Hematopoietic multipotent progenitor cell (in vitro differentiated cells): ENCODE measurements at places on chromosomes 7 and 10.
A peak's percentile ranks its signal among the peaks of the same experiment; 100 is the strongest.

DNA sequence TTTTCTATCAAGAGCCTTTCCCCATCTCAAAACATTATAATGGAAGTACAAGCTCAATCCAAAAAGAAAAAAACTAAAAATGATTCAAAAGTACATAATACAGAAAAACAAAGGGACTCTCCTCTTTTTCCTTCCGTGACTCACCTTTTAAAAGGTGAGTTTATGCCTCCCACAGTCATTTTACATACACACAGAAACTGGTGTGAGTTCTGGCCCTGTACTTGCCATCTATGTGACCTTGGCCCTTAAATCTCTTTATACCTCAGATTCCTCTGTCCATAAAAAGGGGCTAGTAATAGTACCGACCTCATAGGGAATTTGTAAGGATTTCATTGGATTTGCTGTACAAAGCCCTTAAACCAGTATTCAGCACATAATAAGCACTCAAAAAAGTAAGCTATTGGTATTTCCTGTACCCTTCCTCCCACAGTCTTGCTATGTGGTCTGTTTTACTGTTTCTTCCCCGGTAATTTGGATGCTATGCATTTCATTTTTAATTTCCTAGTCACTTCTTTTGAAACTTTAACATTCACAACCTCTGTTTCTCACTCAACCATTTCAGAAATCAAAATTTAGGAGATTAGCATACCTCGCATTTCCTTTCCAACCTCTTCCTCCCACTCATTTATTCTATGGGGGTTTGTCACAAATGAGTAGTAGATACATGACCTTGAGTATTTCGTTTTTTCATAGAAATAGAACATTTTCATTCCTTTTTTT is 39.0 kb downstream of the STK17A start:
- no peak for DNase-seq

DNA sequence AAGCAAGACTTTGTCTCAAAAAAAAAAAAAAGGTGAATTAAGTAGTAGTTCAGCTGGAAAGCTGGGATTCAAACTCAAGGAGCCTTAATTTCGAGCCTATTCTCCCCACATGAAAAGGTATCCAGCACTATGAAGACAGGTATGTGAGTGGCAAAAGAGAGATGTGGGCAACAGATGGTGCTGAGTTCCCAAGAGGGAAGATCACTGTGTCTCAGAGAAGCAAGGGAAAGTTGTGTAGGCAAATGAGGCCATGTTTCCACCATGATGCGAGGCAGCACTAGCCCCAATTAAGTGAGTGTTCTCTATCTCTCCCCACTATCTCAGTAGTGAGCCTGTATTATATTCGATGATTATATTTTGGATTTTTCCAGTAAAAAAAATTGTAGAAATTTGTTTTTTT is 19.8 kb upstream of the ST7 start:
- no peak for DNase-seq

DNA sequence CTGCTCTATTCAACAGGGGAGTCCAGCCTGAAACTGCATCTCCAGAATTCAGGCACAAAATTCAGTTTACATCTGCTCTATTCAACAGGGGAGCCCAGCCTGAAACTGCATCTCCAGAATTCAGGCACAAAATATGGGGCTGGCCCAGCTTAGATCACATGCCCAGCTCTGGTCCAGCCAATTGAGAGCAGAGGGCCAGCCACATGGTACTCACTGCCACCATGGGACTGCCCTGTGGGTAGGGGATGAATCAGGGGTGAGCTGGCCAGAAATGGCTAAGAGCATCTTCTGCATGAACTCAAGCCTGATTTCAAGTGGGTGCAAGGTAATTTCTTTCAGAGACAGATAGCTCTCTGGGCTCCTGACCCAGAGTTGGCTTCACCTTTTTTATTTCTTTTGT is 156.6 kb upstream of the LYZL2 start:
- no peak for DNase-seq

DNA sequence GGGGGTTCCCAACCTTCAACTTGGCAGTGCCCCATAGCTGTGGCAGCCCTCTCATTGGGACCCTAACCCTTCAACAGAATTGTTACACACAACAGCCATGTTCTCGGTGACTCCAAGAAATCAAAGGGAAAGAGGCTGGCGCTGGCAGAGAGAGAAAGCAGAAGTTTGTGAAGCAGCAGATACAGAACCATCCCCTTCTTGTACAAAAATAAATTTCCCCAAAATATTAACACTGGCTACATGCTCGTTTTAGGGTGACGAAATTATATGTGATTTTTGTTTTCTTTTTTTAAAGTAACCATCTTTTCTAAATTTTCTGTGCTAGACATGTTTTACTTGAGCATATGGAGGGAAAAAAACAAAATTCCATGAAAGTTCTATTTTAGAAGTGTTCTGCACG is 45.2 kb upstream of the SAMD8 start:
- DNase-seq: no peak

GRCh38 chr10:24947304-24948097 is 4.9 kb downstream of the PRTFDC1 start:
- DNase-seq: no peak

- no peak for DNase-seq
These were observed 51.2 kb downstream of the ST8SIA6 start for GRCh38 chr10:17403161-17403560.

DNA sequence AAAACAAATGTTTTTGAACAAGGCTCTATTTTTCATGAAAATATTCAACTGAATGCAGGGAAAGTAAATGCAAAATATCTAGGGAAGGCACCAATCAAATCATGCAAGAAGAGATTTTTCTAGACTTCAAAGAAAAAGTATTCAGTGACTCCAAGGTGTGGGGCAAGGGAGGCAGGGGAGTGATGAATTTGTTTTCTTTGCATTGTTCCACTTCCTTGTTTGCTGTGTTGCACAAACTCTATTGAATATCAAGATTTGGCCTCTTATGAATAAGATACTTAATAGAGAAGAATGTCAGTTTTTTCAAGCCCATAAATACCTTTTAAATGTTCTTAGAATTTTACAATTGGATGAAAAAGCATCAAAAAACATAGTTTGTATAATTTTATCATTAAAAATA is 26.4 kb downstream of the STEAP1 start:
- DNase-seq: no peak

DNA sequence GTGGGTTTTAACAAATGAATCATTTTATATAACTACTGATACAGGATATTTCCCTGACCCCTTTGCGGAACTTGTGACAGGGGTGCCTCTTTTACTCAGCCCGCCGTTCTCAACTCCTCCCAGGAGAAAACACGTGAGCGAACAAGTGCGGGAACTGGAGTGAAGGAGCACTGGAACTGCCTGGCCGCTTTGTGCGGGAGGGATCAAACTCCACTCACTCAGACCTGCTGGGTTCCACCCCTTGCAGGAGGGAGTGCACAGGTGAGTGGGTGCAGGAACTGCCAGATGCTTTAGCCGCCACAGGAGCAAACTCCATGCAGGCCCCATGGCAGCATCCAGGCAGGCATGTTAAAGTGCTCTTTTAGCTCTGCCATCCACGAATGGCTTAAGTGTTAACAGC is 513.4 kb upstream of the GRM3 start:
- no peak for DNase-seq

GRCh38 chr10:74488907-74489306 is 337.5 kb upstream of the KAT6B start:
- no peak for DNase-seq

DNA sequence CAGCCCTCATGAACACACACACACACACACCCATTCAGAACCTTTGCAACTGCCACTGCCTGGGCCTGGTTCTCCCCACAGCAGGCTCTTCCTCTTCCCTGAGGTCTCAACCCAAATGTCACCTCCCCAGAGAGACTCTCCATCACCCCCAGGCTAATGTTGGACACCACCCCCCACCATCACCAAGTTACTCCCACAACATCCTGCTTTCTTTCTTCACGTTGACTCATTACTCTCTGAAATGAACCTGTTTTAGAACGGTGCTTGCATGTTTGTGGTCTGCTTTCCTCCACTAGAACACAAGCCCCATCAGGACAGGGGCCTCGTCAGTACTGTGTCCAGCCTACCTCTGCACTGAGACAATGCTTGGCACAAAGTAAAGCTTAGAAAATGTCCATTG is 16.0 kb downstream of the AFAP1L2 start:
- DNase-seq: no peak

DNA sequence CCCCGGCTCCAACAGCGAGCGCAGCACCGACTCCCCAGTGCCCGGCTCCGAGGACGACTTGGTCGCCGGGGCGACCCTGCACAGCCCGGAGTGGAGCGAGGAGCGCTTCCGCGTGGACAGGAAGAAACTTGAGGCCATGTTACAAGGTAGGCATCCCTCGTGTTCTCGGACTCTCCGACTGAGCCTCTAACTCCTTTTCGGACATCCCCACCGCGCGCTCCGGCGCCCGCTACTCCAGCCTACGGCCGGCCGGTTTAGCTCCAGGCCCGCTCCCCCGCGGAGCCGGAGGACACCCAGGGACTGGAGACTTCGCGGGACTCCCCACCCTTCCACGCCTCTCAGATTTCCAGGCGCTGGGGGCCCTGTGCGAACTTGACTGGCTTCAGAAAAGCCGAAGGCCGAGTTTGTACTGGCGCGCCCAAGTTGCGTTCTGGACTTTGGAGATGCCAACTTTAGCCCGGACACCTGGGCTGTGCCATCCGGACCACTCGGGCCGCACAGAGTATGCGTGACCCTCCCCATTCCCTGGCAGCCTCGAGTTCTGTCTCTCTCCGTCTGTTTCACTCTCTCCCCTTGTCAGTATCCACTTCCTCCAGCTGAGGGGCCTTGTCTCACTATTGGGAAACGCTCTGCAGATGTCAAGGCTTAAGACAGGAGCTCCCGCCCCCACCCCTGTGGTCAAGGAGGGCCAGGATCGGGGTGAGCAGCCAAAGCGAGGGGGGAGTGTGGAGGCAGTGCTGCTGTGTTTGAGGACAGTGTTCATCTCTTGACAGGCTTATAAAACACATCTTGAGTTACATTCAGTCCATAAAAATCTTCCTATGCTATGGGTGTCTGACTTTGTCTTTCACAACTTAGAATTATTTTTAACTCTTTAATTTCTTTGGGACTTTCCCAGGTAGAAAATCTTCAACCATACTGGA is 777 bp downstream of the BICC1 start:
- peak; percentile 5 for DNase-seq

- no peak for DNase-seq
These were observed 8.0 kb upstream of the CDH23 start for GRCh38 chr10:71388583-71389310.

DNA sequence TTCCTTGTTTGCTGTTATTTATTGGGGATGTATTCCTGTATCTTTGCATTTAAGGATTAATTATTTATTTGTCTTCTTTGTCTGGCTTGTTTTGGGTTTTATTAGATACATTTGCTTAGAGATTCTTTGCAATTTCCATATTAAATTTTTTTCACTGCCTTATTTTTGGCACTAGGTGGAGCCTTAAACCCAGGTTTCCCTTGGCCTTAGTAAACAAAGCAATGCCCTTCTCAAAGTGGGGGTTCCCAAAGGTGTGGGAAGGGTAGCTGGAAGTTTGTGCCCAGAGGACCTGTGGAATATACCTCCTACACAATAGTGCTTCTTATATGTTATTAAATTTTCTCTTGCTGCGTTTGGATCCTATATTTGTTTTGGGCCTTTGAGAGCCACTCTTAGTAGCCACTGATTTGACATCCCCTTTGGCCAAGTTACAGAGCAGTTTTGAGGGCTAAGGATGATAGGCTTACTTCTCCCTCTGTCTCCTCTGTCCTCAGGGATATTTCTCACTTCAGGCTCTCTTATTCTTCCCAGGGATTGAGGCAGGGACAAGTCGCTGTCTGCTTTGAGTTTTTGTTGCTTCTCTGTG is 162.3 kb downstream of the ITGB1 start:
- peak; percentile 46 for DNase-seq

DNA sequence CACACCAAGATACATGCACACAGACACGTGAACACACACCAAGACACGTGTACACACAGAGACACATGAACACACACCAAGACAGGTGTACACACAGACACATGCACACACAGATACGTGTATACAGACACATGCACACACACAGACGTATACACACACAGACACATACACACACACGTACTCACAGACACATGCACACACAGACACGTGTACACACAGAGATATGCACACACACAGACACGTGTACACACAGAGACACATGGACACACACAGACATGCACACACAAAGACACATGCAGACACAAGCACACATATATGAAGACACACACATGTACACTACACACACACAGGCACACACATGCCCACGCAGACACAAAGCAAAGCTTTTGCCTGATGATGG is 134.6 kb downstream of the TCERG1L start:
- no peak for DNase-seq

DNA sequence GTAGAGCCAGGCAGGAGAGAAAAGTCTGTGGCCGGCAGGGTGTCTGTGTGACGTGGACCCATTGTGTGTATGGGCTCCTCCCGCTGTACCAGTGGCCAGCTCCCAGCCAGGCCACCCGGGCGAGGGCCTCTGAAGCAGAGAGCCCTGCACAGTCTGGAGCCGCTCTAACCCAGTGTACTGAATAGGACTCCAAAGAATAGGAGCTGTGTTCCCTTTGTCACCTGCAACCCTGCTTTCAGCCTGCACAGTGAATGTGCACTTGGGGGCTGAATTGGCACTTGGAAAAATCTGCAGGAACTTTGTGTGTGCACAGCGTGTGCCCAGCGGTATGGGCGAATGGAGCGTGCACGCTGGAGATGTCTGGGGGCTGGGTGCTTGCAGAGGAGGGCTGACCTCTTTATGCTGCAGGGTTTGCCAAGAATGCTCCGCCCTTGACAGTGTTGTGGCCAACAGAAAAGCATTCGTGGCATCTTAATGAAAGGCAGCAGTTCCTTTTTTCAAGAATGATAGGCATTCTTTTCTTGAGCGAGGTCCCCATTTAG is 216.2 kb downstream of the AUTS2 start:
- no peak for DNase-seq
